T-helper 1 cell (primary cell): ENCODE measurements at places on chromosomes 5 and 9.
A peak's percentile ranks its signal among the peaks of the same experiment; 100 is the strongest.

DNA sequence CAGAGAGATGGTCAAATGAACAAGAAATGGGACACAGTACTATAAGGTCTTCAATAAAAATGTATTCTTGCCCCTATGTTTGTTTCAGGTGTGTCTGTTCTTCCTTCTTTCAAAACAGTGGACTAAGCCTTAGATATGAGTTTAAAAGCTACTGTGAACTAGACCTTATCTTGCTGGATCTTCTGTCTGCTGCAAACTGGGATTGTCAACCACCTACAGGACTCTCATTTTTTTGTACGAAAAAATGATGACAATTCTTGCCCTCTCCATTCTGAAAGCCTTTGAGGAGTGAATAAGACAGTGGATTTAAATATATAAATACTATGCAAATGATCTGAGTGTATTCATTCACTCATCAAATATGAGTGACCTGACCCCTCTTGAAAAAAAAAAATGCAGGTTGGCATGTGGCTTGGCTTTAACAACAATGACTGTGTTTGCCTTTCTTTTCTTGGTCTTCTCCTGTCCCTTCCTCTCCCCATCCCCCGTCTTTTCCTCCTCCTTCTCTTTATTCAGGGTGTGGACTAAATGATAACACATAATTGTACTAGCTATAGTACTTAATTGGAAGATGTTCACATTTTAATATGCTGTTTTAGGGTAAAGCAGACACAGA, 235.5 kb upstream of the TRIM32 start:
- no peak for DNase-seq

- DNase-seq = no peak
Observed at GRCh38 chr5:10467281-10468198, 25.9 kb downstream of the ROPN1L start.

- DNase-seq = no peak
Observed at GRCh38 chr5:64229163-64229774, 63.6 kb downstream of the RNF180 start.

DNA sequence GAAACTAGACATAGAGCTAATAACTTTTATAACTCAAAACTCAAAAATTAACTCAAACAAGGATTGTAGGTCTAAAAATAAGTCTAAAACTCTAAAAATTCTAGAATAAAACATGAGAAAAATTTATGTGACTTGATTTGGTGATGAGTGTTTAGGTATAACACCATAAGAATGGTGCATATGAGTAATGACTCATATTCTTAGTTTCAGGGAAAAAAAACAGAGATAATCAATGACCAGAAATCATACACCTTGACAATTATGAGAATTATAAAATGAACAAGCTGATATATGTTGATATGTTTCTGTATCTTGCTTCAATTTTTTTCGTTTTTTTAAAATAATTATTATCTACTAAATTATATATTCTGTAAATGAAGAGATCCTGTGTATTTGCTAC, 541.2 kb downstream of the PTPRD start:
- DNase-seq = no peak

DNA sequence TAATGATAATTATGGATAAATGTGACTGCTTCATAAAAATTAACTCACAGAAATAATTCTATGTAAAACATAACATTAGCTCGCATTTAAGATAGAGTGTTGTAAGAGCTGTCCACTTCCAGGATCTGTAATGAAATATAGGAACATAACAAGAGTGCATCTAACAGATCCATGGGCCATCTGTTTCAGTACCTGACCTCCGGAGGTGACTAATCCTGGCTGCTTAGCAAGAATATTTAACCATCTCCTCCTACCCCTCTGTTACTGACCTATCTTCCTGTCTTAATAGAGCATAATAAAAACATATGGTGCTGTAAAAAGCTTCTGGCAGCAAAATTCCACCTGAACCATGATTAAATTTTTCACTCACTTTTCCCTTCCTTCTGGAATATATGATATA, 7.1 kb downstream of the PLCXD3 start:
- DNase-seq = no peak

- no peak for DNase-seq
Observed at GRCh38 chr5:83718936-83719495, 1.6 kb downstream of the HAPLN1 start.

DNA sequence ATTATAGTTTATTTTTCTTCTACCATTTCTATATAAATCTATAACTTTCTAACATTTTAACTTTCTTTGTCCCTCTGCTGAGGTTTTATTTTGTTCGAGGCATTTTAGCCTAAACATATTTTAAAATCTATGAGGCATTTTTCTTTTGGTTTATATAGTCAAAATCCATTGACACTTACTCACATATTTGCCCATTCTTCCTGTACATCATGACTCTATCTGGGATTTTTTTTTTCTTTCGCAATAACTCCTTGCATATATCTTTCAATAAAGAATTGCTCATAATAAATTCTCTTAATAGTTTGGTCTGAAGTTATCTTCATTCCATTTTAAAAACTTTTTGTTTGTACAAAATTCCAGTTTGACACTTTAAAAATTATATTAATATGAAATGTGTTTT, 632.3 kb downstream of the TLE4 start:
- no peak for DNase-seq

- no peak for DNase-seq
Observed at GRCh38 chr5:156328161-156328560, 1.2 kb downstream of the SGCD start.

DNA sequence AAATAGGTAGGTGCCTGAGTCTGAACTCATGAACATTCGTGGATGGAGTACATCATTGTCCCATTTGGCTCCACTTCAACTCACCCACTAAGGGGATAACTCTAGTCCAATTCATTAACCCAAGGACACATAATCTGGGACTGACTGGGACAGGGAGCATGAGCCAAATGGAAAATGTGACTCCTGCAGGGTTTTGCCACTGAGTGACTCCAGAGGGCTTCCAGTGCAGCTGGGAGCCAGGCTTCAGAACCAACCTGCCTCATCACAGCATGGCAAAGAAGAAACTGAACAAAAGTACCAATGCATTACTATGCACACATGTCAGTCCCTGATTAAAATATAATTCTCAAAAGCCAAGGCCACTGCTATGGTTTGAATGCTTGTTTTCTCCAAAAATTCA, 159.7 kb upstream of the SNX2 start:
- no peak for DNase-seq

- no peak for DNase-seq
Observed at GRCh38 chr9:121857928-121858327, 206.5 kb downstream of the DAB2IP start.

DNA sequence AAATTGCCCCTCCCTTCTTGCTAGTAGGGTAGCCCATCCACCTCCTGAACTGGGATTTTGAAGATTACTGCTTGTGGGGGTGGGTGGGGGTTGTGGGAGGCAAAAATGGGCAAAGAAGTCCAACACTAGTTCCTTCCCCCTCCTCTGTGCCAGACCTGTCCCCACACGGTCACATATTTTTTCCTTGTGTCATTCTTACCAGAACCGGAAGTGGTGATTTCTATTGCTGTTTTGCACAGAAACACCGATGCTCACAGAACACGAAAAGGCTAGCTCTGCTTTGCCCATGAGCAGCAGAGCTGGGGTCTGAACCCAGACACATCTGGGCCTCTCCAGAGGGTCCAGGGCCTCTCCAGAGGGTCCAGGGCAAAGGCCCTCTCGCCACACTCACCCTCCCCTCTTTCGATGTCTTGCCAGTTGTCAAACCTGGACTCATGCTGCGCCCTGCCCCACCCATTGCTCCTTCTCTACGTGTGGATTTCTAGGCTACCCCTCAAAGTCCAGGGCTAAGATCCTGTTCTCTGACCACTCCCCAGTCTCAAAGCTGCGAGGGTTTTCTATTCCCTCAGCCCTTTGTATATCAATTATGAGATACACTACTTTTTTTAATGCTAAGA, 264.4 kb upstream of the MSX2 start:
- DNase-seq = no peak

DNA sequence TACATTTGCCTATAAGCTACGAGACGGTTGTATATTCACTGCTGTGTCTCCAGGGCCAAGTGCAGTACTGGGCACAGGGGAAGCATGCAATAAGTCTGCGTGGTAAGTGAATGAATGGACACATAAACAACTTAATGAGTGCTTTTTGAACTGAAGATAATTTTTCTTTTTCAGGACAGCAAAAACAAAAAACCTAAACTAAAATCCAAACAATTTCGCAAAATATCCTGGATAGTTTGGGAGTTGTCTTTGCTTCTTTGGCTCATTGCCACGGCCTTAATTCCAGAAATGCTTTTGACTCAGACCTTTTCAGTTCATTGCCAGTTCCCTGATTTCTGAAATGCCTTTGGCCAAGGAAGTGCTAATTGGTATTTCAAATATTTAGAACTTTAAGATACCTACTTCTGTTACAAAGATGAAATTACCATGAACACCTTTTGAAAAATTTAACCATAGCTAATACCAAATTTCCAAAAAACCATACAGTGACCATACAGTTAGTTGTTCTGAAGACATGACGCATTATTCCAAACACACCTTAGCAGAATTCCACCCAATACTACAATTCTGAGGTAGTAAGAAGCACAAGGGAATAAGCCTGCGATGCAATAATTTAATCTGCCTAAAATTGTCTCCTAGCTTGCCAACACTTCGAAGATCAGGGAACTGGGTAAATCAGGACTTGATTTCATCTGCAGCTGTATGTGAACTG, 42.8 kb downstream of the TEK start:
- no peak for DNase-seq

DNA sequence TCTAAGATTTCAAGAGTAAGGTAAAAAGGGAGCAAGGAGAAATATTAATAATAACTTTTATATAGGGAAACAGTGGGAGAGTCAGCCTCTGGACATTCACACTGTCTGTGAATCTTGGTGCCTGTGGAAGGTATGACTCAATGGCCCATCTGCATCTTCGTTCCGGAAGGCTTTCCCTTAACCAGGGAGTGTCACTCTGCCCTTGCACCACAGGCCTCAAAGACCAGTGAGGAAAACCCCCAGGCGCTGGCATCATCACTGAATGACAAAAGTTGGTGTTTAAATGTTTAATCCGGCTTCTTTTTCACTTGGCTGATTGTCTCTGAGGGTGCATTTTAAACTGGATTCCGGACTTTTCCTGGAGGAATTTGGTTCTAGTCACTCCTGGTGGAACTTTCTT, 522.4 kb upstream of the TLE4 start:
- no peak for DNase-seq

- DNase-seq = peak; percentile 26
Observed at GRCh38 chr9:33081128-33081851, 4.8 kb upstream of the SMU1 start.

DNA sequence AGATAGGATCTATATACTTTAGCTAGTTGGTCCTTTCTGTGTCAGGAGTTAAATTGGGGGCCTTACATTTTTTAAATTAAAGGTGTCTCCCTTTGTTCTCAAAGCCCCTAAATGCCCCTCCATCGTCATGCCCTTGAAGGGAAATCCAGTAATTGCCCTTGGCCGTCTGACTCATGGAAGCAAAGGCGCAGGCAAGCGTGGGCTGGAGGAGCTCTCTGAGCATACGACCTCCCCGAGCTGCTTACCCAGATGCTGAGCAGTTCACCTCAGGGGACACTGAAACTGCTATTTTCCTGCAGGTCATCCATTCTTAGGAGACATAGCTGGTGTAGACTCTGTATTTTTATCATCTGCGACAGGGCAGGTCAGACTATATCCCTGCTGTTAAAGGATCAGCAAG, 23.0 kb downstream of the PCSK1 start:
- no peak for DNase-seq

DNA sequence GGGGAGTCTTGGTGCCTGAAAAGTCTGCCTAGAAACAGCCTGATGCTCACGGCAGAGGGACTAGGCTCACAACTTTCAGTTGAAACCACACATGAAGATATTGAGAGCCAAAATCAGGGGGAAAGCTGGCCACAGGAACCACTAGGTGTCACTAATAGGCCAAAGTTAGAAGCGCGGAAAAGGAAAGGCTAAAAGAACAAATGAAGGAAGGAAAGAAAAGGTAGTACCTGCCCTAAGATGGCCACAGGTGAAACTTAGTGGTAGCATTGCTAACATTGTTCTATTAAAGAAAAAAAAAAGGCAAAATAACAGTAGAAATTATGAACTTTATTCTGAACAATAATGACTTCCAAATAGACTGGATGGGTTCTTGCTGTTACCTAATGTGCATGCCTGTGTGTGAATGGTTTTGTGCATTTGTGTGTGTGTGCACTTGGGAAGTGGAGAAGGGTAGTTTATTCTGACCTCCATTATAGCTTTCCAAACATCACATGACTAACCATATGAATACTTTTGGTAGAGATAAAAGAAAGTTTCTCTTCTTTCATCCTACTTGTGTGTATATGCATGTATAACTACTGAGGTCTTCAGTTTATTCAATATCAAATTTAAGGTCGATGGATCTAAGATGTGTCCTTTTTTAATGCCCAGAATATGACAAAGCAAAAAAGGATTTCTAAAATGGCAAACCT, 2.1 kb upstream of the RFESD start:
- no peak for DNase-seq

DNA sequence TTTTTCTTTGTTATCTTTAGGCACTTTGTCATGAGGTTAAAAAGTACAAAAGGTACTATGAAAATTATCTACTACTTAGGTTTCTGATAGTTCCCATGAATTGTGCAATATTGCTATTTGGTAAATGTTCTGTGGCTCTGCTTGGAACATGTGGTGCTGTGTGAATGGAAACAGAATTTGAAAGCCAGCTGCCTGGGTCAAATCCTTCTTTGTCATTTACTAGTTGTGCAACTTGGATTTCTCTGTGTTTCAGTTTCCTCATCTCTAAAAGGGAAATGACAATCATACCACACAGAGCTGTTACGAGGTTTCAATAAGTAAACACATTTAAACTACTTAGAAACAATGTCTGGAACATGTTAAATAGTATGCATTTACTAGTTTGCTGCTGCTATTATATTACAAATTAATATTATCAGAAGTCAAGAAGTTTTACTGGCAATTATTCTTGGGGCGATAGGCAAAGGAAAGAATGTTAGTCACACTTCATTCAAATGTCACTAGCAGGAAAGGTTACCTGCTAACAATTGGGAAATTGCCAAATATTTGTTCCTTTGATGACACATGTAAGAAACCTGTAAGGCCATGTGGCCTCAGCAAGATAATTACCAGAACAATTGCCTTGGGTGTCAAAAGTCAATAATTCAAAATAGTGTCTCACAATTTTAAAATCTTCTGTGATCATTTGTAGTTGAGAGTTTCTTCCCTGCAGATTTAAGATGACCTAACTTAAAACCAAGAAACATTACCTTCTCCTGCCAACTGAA, 184.8 kb downstream of the KIAA0825 start:
- no peak for DNase-seq

GRCh38 chr9:115050002-115050490, 67.9 kb downstream of the TNC start:
- no peak for DNase-seq

DNA sequence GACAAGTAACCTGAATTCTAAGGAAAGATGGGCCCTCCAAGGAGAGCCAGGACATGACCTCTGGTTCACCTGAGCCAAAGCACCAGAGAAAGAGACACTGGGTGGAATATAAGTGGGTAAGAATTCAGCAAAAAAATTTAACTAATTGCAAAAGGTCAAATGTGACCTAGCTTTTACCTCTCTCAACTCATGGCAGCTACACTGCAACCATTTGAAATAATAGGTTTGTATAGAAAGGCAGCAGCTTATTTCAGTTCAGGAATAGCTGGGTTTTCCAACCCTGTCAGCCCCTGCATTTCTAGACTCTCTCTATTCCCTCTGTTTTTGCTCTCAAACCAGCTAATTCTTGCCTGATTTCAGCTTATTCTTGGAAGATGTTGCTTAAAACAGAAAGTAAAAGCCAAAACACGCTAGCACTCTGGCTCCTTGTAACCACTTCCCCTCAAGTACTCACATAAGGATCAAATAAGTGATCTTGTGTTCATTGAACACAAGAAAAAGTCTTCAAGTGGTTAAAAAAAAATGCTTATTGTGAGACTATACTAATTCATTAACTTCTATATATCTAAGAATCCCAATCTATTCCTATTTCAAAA, 101.1 kb upstream of the NR4A3 start:
- DNase-seq = no peak
